ENCODE measurements at places on chromosomes 7 and 10.

- no peak for DNase-seq
Observed at GRCh38 chr10:28800144-28800543, 122.8 kb downstream of the BAMBI start.

DNA sequence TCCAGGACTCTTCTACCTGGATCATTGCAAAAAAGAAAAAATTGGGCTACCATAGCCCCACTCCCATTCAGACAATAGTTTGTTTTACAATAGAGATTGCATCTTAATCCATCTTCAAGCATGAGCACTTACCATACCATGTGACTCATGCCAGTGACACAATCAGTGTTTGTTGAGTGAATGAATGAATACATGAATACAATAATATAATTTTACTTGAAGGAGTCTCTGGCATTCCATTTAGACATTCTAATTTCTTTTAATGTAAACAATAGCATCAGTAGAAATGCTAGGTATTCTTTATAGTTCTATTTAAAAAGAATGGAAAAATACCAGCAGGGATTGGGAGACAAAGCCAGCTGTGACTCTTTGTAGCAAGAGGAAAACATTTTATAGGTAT, 141.6 kb upstream of the AKR1E2 start:
- no peak for DNase-seq

DNA sequence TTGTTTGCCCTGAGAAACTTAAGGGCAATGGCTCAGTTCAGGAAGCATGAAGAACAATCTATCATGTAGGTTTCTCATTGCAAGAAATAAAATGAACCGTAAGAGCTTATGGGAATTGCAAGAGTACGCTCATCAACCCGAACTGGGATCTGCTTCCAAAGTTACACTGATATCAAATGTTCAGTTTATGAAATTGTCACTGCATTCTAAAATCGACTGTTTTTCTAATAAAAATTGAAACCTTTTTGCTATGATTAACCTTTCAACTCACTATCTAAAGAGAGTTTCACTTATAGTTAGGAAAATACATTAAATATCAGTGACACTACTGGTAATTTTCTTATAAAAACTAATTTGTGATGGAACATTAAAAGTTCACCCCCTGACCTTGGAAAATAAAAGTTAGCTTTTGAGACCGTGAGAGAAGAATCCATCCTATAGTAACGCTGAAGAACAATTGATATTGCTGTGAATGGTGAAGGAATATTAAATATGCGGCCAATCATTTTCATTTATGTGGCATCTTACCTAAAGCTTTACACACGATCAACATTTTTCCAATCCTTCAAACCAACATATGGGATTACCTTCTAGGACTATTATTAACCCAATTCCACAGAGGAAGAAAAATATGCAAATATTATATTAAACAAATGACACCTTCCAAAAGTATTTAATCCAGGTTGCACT, 2.2 kb downstream of the MEOX2 start:
- DNase-seq = no peak

DNA sequence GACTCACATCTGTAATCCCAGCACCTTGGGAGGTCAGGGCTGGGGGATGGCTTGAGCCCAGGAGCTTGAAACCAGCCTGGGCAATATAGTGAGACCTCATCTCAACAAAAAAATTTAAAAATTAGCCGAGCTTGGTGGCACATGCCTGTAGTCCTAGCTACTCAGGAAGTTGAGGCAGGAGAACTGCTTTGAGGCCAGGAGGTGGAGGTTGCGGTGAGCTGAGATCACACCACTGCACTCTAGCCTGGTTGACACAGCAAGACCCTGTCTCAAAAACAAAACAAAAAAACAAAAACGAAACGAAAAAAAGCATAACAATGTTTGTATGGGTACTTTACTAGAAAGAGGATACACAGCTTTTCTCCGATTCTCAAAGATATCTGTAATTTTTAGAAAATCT, 31.8 kb downstream of the WNT16 start:
- DNase-seq = no peak

GRCh38 chr10:32980242-32980557, 22.2 kb upstream of the ITGB1 start:
- no peak for DNase-seq

- DNase-seq = no peak
Observed at GRCh38 chr7:113504142-113504541, 385.8 kb upstream of the SMIM30 start.

GRCh38 chr7:33193308-33193864, 64.0 kb downstream of the BBS9 start:
- DNase-seq = no peak

DNA sequence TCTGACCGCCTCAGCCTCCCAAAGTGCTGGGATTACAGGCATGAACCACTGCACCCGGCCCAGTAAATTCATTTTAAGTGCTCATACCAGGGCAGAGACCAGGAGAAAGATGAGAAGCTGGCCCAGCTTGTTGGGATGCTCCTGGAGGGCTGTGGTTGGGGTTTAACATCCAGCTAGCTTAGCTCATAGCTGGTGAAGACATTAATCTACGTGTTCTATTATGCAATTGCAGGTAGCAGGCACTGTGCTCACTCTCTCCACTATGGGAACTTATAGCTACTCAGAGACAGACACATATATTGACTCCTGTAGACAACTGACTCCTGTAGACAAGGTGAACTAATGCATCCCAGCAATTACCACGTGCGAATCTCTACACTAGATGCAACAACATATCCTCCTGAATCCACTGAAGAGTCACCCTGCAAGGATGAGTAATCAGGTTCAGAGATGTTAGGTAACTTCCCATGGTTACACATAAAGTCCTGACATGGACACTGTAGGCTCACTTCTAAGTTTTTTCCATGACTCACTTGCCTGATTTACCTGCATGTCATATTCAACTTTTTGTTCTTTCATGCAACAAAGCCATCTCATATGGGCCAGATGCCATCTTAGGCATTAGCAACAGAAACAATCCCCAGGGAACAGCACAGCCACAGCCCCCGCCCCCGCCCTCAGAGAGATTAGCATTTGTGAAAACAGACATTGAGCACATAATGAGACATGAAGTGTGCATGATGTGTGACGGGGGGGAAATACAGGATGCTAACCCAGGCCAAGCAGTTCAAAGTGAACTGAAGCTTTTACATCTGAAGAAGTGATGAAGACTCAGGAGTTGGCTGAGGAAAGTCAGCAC, 37.2 kb downstream of the ERLIN1 start:
- no peak for DNase-seq

- DNase-seq = no peak
Observed at GRCh38 chr10:123930340-123931001, 38.9 kb upstream of the CPXM2 start.

GRCh38 chr7:139523199-139523941, at the start of gene CLEC2L:
CLEC2L (plus strand) TSS chr7:139523685; CDS start chr7:139523928, 243 bp downstream.
- DNase-seq = no peak

DNA sequence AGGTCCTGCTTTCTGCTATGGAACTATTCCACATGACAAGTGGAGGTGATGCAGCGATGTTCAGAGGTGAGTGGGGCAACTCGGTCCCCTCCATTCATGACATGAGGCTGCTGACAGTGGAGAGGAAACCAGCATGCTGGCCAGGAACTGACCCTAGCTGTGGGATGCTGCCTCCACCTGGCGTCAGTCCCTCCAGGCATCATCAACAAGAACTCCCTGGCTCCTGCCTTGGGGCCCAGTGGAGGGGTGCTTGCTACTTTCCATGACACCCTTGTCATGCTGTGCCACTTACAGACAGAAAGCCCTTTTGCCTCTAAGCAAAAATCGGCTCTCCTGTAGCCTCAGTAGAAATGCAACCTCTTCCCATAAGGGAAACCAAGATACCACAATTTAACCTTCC, 118.5 kb downstream of the LRRC18 start:
- DNase-seq = no peak

DNA sequence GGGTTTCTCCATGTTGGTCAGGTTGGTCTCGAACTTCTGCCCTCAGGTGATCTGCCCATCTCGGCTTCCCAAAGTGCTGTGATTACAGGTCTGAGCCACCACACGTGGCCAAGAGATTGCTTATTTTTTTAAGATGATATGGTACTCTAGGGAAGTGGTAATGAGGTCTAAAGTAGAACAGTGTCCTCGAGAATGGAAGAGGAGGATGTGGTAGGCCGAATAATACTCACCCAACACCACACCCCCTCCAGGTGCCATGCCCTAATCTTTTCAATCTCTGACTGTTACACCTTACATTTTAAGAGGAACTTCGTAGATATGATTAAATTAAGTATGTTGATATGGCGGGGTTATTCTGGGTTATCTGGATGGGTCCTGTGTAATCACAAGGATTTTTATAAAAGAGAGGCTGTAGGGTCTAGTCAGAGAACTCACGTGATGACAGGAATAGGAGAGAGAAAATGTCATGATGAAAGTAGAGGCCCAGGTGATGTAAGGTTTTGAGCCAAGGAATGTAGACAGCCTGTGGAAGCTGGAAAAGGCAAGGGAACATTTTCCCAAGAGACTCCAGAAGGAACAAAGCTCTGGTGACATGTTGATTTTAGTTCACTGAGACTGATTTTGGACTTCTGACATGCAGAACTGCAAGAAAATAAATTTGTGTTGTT, 29.5 kb downstream of the CDK13 start:
- DNase-seq = no peak

DNA sequence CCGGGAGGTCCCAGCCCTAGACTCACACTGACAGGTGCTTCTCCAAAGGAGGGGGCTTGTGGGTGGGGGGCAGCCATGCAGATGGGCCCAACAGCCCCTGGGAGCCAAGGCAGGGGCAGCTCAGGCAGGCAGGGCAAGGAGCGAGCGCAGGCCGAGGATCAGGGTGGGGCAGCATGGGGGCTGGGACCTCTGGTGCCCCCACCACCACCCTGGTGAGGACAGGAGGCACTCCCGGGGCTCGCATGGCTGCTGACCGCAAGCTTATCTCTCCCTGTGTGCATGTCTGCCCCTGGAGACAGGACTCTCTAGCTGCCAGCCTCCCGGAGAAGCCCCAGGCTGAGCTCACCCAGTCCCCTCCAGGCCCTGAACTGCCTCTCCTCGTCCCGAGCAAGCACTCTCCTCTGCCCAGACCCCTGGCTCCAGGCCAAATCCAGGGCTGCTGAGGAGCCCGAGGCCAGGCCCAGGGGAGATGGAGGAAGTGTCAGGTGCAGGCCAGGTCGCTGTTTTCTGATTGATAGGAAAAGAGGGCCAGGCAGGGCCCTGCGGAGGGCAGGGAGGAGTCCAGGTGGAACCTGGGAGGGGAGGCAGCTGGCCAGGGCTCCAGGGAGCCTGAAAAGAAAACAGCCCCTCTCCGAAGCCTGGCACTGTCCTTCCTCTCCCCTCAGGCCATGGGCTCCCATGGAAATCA, 39.0 kb downstream of the PDGFA start:
- no peak for DNase-seq

GRCh38 chr10:14601872-14602725, 172.6 kb downstream of the FAM107B start:
- no peak for DNase-seq

- DNase-seq = no peak
Observed at GRCh38 chr10:75287697-75288096, 51.9 kb upstream of the COMTD1 start.

DNA sequence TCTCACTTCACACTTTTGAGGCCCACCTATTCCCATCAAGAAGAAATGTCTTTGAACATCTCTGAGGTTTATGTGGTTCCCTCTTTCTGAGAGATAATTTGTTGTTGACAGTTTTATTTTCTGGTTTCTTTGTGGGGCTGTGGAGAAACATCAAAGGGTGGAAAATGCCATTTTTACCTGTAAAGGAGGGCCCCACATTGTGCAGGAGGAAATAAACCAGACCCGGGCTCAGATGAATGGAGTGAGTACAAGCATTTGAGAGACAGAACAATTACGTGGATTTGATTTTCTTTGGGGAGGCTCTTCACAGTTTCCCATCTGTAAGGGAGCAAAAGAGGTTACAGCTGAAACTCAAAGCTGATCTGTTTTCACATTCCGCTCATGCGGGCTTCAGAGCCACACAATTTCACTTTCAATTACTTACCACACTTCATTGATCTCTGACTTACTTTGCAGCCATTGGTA, 29.8 kb downstream of the ITPRIP start:
- DNase-seq = no peak

GRCh38 chr10:63522277-63522687, 1.1 kb downstream of the REEP3 start:
- no peak for DNase-seq

DNA sequence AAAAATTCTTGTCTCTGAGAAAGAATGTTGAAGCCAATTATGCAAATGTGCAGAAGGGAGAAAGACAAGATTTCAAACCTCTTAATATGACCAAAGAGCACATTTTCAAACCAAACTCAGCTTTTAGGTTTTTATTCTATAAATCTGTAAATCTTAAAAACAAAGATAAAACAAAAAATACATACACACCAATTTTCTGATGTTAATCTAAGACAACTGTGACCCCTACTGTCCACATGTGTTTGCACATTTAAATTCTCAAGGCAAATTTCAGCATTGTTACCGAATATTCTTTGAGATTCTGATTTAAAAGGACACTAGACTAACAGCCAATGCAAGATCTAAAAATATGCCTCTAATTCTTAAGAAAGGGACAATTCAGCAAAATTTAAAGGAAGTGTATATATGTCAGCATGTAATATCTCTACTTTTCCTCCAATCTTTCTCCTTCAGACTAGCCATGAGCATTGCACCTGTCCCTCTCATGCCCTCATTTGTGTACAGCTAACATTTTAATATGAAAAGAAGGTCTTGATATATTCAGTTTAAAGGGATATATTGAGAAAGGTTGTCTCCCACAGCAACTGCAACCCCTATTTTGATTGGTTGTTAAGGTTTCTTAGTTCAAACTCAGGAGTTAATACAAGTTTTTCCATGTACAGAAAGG, 417.9 kb downstream of the IPMK start:
- no peak for DNase-seq

DNA sequence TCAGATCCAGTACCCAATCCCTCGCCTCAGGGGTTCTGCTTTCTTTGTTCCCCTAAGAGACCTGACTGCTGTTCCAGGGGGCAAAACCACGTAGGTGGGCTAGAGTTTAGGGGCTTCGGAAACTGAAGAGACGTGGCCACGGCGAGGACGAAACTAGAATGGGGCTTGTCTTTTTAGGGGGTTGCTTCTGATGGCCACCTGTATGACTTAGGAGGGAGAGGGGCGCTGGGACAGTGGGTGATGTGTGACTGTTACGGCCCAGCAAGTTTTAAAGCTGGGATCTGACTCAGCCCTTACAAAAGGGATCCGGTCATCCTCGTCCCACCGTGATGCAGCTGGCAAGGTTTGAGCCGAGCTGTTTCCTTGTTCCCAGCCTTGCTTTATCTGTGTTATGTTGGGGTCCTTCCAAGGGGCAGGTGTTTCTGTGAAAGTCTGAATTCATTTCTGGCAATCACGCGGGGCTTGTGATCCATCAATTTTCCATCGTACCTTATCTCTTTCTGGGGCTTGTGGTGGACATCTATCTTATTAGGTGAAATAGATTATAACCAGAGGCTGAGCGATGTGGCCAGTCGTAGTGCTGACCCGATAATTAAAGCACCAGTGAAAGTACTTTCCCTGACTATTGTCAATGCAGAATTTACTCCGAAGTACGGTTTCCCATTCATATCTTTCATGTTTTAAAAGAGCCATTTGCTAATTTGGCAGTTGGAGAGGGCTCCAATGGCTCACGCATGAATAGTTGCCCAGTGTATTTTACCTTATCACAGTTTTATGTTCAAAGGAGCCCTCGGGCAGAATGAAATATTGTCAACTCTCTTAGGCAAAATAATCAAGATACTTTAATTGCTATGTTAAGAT, 830 bp downstream of the MET start:
- DNase-seq = no peak

- DNase-seq = no peak
Observed at GRCh38 chr10:11654659-11655058, 43.2 kb upstream of the USP6NL start.

Measured in 8988T (cell line).